ENCODE measurements at places on chromosomes 2 and 18. TPM values are rescaled to one million over a fixed set of nuclear protein-coding genes. Genes with fewer than 3 reads are reported as not detected.

- DNase-seq, result no peak
Measured at GRCh38 chr2:115976916-115977315, 1534.5 kb downstream of the DPP10 start.

- DNase-seq, result no peak
Measured at GRCh38 chr18:78410094-78410786, 569.4 kb upstream of the SALL3 start.

Gene OTOS
- total RNA-seq, result not detected

Gene VWA3B
- not detected for total RNA-seq

Gene MARCHF4
- total RNA-seq, result not detected

Measured in activated T-cell treated with anti-CD3 and anti-CD28 coated beads, Interleukin-2, amount 50 U/mL, for 4 hours (primary cell).